ENCODE measurements at places on chromosomes 6 and 20.
A peak's percentile ranks its signal among the peaks of the same experiment; 100 is the strongest.

- DNase-seq, result no peak
These were observed 336.6 kb downstream of the PREX1 start for GRCh38 chr20:48490961-48491831.

- DNase-seq, result no peak
These were observed 89.2 kb downstream of the ARID1B start for GRCh38 chr6:156866220-156867015.

- DNase-seq, result no peak
These were observed 518.0 kb downstream of the RFPL4B start for GRCh38 chr6:112865131-112865530.

- no peak for DNase-seq
These were observed 54.9 kb upstream of the SASH1 start for GRCh38 chr6:148287623-148288333.

DNA sequence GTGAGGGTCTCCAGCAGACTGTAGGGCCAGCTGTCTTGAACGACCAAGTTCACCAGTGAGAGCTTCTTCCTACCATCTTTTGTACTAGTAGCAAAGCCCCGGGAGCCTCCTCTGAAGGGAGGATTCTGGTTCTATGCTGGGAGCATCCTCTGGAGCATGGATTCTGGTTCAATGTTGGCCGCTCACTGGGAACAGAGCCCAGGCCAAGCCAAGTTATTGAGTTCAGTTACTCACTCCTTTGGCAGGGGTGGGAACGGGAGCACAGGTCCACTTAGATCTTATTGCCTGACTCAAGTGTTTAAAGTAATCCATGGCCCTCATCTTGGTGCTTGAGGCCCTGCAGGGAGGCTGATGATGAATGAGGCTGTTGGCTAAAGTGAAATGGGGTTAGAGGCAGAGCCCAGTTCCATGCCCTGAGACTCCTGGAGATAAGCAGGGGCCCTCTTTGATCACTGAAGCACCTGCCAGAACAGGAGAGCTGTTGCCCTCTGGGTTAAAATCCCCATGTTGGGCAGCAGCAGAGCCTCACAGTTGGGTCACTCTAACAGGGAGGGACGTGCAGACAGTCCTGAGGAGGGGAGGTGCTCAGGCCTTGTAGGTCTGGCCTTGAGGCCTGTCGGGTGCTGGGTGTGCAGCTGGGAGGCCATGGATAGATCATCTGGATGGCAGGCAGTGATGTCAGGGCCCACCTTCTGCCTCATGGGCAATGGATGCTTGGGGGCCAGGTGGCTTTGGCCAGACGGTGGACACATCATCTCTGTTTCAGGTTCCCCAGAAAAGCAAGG, 98.3 kb upstream of the SYNDIG1 start:
- DNase-seq, result no peak

- no peak for DNase-seq
These were observed 26.5 kb downstream of the PLCG1 start for GRCh38 chr20:41163821-41164220.

DNA sequence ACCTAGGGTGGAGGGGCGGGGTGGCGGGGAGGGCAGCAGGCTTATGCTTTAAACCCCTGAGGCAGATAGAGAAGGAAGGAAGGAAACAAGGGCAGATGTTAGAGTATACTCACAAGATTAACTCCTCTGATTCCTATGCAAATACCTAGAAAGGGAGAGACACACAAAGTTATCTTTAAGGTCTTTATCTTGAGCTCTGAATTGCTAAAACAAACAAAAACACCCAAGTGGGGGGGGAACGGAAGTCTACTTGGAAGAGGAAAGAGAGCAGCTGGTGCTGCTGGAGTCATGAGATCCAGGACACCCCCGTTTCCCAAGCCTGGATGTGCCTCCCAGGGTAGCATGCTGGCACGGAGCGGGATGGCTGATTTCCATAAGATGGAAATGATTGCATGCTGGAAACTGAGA, 43.4 kb downstream of the PLAGL1 start:
- no peak for DNase-seq

GRCh38 chr6:46651816-46652215, 802 bp downstream of the CYP39A1 start:
- DNase-seq, result no peak

- DNase-seq, result no peak
These were observed 258.7 kb downstream of the THBS2 start for GRCh38 chr6:168994956-168995355.

DNA sequence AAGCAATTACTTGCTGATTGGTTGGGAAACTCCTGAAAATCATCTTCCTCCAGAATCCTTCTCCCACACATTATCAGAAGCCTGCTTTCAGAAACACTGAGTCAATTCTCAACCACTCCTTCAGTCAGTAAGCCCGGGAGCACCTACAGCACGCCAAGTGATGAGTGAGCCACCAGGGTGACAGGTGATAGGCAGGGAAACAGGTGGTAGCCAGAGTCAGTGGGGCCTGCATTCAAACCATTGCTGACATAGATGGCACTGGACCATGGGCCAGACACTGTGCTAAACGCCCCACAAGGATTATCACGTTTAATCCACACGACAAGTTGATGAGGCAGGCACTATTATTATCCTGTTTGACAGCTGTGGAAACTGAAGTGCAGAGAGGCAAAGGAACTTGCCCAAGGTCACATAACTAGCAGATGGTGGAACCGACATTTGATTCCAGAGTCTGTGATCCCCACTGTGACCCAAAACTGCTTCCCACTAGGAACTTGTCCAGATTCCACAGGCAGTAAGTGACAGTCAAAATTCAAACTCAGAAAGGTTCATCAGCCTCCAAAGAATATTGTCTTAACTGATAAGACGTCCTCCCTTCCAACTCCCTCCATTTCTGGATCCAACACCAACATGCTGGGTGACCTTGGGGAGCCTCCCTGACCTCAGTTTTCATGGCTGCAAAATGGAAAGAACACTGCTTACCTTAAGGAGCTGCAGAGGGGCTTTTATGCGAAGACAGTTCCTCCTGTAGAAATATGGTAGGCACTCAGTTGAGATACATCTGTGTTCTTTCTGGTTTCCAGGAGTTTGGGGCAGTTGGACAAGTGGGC, 23.9 kb upstream of the TOP1 start:
- DNase-seq, result no peak

DNA sequence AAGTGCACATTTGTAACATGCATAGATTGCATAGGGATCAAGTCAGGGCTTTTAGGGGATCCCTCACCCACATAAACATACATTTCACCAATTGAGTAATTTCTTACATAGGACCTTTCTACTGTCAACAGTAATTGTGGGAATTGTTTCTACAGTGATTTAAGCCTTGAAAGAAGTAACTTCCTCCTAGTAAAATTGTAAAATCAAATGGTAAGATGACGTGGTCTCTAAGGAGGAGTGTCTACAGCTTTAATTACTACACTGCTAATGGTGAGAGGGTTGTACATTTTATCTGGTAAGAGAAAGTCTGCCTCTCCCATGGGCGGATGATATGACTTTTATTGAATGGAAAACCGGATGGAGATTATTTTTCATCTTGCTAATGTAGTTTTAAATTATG, 98.0 kb downstream of the RPP40 start:
- DNase-seq, result no peak

GRCh38 chr20:24042646-24043045, 54.1 kb upstream of the GGTLC1 start:
- DNase-seq, result no peak

- DNase-seq, result no peak
These were observed 327.8 kb downstream of the TAF4 start for GRCh38 chr20:61737812-61738443.

DNA sequence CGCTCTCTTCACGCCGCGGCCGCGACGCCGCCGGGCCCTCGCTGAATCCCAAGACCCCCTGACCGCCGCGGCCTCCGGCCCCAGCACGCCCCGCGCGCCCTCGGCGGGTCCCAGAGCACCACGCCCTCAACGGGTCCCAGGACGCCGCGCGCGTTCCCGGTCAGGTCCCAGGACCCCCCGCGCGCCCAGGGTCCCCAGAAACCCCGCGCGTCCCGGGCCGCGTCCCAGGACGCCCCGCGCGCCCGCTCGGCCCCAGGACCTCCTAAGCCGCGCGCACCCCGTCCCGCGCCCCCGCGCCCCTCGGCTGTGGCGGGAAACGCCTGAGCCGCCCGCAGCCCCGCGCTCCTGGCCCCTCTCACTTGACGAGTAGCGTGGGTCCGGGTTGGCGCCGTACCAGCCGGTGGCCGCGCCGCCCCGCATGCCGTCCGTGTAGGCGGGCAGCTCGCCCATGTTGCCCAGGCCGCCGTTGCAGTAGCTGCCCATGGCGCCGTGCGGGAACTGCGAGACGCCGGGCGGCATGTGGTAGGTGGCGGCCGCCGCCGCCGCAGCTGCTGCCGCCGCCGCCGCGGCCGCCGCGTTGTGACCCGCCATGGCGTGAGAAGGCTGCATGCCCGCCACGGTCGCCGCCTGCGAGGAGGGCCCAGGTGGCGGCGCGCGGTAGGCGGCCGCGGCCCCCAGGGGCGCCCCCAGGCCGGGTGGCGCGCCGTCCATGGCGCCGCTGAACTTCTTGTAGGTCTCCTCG, 556 bp downstream of the NKX2-4 start:
- DNase-seq, result no peak

- no peak for DNase-seq
These were observed 40.1 kb downstream of the TRAF3IP2 start for GRCh38 chr6:111565326-111566221.

DNA sequence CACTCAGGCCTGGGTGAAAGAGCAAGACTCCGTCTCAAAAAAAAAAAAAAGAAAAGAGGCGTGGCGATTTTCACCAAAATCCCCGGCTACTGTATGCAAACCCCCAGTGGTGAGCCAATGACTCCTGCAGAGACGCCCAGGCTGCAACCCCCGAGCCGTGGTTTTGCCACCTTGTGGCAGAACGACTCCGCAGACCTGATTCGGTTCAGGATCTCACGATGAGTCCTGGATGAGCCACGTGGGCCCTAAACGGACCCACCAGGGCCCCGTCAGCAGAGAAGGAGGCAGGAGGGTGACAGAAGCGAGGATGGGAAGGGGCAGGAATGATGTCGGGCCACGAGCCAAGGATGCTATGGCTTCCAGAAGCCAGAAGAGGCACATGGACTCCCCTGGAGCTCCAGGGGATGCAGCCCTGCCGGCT, 42.5 kb downstream of the SLC2A4RG start:
- DNase-seq, result peak; percentile 21

GRCh38 chr20:2289475-2289874, 6.3 kb upstream of the TGM3 start:
- DNase-seq, result no peak

- DNase-seq, result no peak
These were observed 370.9 kb upstream of the MARCKS start for GRCh38 chr6:113486199-113486598.

DNA sequence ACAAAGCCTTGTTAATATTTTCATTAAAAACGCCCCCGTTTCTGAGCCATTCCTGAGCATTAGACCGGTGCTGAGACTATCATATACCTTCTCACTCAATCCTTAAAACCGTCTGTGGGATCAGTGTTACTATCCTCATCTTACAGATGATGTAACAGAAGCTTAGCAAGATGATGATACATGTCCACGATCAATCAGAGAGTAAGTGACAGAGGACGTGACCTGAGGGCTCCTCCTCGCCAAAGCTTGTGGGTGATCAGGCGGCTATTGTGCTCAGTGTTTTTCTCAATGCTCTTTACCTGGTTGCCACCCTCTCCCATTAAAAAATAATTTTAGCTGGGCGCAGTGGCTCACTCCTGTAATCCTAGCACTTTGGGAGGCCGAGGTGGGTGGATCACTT, 113.1 kb downstream of the MTHFD1L start:
- no peak for DNase-seq

DNA sequence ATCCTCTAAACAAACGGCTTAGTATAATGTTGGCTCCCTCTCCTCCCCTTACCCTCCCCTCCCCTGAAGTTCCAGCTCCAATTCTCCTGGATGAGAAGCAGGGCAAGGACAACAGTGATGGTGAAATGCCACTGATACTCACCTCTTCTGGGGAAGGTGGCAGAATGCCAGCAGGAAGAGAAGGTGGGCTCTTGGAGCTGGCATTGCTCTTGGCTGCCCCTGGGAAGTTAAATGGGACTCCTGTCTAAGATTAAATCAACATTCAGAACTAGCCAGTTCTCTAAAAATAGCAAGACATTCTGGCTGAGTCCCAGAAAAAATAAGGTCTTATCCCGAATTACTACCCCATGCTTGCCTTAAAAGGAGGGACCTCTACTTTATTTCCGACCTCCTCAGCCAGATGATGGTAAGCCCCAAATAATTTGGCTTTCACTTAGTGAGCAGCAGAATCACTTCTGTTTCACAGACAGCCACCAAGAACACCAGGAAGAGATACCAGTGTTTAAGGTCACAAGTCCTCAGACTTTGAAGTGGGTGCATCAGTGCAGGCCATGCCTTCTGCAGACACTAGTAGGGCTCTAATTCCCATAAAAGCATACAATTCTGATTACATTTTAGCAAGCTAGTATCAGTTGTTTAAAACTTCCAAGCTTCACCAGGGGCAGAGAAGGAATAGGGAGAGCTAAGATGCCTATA, 46.0 kb upstream of the IL17A start:
- DNase-seq, result no peak

DNA sequence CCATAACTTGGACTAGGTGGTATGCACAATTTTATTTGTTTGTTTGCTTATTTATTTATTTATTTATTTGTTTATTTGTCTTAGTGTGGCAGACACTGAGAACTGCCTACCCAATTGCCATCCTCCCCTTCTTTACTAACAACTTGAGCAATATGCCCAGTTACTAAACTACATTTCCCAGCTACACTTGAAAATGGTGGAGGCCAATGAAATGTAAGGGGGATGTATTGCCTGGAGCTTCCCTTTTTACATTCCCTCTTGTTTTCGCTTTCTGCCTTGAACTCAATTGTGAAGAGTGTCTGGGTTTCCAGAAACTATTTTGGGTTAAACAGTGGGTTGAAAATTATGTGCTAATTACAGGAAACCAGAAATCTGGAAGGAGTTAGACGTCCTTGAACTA, 152.7 kb upstream of the FKBP1C start:
- no peak for DNase-seq

- no peak for DNase-seq
These were observed 4.7 kb upstream of the NPBWR2 start for GRCh38 chr20:64111841-64112641.

DNA sequence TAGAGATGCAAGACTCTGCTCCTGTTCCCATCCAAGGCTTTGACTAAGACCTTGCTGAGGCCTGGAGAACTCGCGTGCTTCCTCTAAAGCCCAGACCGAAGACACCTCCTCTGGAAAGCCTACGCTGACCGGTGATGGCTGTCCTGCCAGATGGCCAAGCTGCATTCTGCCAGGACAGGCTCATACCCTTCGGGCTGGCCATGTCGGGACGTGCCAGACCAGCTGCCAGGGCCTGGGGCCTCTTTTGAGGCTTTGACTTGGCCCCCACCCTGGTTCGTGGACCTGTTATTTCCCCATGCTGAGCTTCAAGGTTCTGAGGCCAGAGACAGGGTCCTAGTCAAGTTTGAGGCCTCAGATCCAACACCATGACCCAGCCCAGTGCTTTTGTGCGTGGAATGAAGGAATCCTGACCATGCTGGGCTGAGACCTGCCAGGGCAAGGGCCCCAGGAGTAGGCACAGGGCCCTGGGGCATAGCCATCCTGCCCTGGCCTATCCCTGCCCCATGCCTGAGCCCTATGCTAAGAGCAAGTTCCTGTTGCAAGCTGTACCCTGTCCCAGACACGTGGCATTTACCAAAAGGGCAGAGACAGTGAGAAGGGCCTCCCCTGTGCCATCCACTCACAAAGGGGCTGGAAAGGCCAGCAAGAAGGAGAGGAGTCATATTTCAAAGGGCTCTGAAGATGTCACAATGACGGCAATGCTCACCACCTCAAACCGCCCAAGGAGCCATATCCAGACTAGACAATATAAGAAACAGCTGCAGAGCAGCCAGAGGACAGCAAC, 42.8 kb downstream of the MRPL14 start:
- no peak for DNase-seq
